T-cell (primary cell): ENCODE measurements at places on chromosomes 13 and 19. TPM values are rescaled to one million over a fixed set of nuclear protein-coding genes. Genes with fewer than 3 reads are reported as not detected.

ZFP14 gene
- 5.7 TPM for total RNA-seq

DNA sequence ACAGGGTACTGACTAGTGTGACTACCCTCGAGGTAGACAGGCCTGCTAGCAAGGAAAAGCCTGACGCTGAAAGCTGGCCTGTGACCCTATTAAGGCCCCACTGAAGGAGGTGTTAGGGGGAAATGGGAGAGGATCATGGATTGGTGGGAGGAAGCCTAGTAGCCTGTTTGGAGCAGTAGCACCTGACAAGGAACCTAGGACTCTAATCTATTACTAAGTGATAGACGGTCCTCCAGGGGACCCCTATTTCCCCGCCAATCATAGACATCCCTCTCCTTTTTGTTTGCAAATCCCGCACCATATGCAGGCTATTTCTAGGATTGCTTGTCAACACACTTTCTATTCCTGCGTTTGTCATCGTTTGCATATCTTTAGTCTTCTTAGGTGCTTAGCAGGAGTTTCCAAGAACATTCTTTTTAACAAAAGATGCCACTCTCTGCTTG is 1338.8 kb upstream of the MIR17HG start:
- H3K27ac ChIP-seq, result no peak overlapping the region

FAM216B gene
- total RNA-seq, result not detected

- H3K4me3 ChIP-seq, result peak overlapping the region; percentile 20
- H3K4me1 ChIP-seq, result peaks cover 2% of the 10 kb centered on the region
- no peaks in the 10 kb centered on the region for H3K36me3 ChIP-seq
- H3K27ac ChIP-seq, result no peak overlapping the region
- no peaks in the 10 kb centered on the region for H3K27me3 ChIP-seq
These were observed 5.5 kb upstream of the ZNF428 start for GRCh38 chr19:43624933-43625332.

DNA sequence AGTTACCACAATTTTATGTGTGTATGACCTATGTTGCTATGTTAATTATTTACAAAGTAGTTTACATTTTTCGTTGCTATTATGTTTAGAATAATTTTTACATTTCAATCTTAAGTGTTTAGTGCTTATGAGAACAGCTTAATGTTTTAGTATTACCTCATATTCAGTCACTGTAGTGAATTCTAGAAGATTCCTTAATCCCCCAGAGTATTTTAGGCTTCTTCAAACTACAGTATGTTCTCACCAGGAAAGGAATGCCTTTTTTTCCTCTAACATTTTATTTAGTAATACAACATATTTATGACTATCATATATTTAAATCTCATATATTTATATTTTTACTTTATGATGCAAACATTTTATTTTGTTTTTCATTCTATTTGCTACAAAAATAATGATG is 612.1 kb upstream of the KLHL1 start:
- H3K27ac ChIP-seq, result no peak overlapping the region
- DNase-seq, result no peak
- H3K27me3 ChIP-seq, result no peaks in the 10 kb centered on the region

SLC15A1 gene
- 0.10 TPM for total RNA-seq
